ENCODE measurements at places on chromosomes 7 and 10. TPM values are rescaled to one million over a fixed set of nuclear protein-coding genes. Genes with fewer than 3 reads are reported as not detected.

GRCh38 chr7:114922652-114923402 is 933 bp downstream of the MDFIC start:
- peak; percentile 64 for DNase-seq

DNA sequence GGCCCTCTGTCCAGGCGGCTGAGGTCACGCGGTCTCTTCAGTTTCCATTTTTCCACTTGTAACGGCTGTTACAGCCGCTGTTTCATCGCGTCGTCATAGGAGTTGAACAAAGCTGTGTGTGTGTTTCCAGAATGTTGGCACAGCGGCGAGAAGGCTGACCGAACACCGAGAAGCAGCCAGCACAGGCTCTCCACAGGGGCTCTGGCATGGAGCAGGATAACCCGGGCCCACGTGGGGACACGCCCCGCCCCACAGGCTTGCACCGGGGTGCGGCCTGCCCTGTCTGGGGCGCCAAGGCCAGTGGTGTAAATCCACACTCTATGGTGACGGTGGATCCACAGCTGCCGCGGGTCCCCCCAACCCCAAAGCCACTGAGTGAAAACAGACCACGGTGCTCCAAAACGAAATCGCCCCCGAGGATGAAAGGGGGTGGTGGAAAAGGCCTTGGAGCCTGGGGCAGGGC is 448.2 kb downstream of the DNAJB6 start:
- no peak for DNase-seq

GRCh38 chr7:157434701-157435100 is 97.9 kb downstream of the DNAJB6 start:
- DNase-seq, result no peak

VWA2 gene
- not detected for total RNA-seq

SEMA3E gene
- not detected for total RNA-seq

DNA sequence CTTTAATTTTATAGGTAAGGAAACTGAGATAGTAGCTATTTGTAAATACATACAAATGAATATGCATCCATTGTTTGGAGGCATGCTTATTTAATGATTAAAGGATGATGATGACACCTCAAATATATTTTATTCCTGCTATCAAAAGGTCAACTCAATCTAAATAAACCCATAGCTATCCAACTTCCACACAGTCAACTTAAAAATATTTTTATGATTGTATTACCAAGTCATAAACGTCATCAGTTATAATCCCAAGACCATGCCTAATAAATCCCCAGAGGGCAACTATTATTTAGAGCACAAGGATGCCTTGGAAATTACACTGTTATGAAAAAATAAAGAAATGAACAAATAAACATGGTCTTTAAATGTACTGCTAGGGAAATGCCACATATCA is 102.1 kb downstream of the MPP7 start:
- DNase-seq, result no peak

DNA sequence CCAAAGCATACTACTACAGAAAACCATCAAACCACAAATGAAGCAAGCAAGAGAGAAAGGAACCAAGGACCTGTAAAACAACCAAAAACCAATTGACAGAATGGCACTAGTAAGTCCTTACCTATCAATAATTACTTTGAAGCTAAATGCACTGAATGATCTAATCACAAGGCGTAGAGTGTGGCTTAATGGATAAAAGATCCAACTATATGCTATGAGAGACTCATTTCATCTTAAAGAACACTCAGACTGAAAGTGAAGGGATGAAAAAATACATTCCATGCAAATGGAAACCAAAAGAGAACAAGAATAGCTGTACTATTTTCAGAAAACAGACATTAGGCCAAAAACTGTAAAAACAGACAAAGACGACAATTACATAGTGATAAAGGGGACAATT is 70.7 kb downstream of the CRPPA start:
- DNase-seq, result no peak

MINDY4 gene
- 1.3 TPM for total RNA-seq

IDI2 gene
- total RNA-seq, result not detected

DNA sequence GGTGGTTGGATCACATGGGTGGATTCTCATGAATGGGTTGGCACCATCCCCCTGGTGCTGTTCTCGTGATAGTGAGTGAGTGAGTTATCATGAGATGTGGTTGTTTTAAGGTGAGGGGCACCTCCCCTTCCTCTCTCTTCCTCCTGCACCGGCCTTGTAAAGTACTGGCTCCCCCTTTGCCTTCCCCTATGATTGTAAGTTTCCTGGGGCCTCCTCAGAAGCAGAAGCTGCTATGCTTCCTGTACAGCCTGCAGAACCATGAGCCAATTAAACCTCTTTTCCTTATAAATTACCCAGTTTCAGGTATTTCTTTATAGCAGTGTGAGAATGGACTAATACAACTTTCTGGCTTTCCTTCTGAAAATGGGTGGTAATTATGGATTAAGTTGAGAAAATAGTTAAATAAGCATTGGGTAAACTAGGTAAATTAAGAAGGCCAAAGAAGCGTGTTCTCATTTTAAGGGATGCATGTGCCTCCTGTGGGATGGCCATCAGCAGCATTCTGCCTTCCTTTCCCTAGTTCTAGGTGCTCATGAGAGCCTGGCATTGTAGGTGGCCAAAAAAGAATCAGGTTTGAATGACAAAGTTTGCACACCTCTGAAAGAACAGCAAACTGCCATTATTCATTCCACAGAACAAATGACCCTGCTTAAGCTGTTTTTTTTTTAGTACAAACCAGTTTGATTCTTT is 241.4 kb upstream of the CCDC6 start:
- no peak for DNase-seq

DNA sequence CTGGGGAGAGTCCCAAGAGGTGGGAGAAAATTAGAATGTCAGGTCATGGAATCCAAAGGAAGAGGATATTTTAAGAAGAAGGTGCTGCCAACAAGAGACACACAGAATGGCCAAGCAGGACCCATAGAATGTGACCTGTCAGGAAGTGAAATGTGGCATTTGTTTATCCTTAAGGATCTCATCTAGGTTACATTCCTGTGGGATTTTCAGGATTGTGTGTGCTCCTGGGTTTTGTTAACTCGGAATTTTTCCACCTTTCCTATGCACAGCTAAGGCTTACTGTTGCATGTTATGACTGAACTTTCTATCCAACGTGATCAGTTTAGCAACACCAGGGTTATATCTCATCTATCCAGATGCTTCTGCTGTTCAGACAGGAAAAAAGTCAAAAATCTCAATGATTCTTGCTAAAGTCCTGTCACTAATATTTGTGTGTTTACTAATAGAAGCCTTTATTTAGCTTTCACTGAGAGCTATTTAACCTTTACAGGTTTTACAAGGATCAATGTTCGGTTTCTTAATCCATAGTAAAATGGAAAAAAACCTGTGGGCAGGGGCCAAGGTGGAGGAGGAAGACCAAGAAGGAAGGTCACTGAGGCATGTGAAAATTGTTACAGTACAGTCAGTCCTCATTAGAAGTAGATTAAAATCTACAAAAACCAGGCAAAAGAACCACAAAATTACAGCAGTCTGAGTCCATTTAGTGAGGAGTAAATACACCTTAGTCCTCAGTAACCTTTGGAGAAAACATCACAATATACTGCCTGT is 437.8 kb upstream of the NPVF start:
- DNase-seq, result no peak

DNA sequence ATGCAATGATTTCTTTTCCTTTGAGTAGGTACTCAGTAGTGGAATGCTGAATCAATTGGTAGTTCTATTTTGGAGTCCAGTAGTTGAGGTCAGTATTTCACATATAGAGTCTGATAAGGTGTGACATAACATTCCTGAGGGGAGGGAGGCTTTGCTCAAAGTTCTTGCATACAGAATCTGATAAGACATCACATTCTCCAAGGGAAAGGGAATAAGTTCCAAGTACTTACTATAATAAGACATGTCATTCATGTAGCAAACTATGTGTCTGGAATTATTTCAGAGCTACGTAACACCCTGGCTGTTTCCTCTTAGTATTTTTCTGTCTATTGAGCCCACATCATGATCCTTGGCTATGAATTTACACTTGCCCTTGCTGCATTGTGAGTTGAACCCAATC is 74.3 kb upstream of the POM121L12 start:
- DNase-seq, result no peak

LLCFC1 gene
- not detected for total RNA-seq

GRCh38 chr10:127450644-127451043 is 98.5 kb upstream of the NPS start:
- DNase-seq, result no peak

GRCh38 chr7:17058568-17058967 is 176.8 kb upstream of the AGR3 start:
- DNase-seq, result no peak

DNA sequence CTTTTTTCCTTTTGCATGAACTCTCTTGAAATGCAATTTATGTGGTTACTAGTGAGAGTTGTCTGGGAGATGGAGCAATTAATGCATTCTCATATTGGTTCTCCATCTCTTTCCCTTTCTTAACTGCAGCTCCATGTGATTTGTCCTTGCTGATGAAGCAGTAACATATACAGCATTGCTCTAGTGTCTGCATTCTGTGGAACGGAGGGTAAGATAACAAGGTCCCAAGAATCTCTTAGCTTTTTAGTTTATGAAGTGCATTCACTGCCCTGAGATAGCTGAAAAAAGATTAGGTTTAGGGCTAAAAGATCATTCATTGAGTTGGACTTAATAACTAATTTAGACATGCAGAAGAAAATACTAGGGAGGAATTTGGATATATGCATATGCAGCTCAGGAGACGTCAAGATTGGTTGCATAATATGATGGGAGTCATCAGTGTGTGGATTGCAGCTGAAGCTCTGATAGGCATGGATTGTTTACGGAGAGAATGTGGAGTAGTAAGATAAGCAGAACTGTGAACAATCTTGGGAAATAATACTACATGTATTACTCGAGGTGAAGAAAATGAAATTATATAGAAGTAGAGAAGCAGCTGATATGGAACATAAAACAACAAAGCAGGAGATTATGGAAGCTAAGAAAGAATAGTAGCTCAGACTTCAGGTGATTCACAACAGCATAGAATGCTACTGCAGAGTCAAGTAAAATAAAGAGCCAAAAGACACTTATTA is 404.7 kb downstream of the ARL4A start:
- DNase-seq, result no peak

HEPACAM2 gene
- not detected for total RNA-seq

DNA sequence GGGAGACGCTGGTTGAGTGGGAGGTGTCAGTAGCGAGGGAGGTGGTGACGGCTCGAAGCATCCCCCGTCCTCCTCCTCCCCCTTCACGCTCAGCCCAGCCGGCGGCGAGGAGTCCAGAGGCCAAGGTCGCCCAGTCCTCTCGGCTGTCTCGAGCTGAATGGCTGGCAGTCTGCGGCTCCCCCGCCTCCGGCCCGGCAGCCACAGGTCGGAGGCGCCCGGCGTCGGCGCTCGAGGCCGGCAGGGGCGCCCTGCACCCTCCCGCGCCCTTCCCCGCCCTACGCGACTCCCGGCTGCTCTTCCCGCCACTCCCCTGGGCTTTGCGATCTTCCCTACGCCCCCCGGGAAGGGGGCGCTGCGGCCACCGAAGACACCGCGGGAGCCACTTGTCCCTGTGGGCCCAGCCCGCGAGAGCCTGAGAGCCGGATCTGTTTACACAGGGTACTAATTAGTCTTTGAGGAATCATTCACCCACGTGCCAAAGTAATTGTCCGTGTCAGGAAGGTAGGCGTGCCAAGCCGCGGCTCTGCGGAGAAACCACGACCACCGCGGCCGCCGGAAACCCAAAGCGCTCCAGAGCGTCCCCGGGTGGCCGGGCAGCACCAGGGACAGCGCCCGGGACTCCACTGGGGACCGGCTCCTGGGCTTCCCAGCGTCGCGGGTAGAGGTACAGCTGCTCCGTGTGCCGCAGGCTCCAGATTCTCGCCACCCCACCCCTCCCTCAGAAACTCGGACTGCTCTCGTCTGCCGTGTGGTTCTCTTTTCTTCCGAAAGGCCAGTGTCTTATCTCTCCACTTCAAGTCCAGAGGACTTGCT is at the start of gene NXPH1:
NXPH1 (plus strand) TSS at position 133 of the 813 bp plus-strand sequence.
- no peak for DNase-seq

TLX1 gene
- total RNA-seq, result not detected

DNA sequence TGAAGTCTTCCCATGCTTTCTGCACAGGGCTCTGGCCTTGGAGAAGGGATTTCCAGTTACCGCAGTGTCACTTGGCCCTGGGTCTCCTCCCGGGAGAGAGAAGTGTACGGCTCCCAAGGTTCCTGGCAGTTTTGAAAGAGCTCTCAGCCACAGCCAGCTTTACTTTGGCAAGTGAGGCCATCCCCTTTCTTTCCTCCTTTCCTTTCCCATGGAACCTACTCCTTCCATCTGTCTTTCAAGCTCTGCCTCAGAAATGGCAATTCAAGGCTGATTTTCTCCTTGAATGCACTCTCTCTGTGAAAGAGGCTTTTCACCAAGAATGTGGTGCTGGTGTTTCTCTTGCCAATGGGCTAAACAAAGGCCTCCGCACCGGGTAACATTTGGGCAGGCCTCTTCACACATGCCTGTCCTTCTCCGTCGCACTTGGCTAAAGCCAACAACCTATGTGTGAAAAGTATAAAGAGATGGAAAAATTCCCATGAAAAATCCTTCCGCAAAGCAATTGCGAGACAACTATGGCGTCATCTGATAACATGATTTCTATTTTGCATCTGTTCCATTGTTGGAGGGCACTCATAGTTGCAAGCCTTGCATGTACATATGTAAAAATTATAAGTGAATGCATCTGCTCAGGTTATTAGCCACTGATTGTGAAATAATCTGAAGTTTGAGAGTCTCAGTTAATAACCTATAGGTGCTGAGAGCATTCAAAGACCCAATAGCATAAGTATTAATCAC is 125.4 kb downstream of the PFKFB3 start:
- no peak for DNase-seq

GRCh38 chr7:27663989-27664331 is 1.3 kb upstream of the HIBADH start:
- no peak for DNase-seq

VWDE gene
- total RNA-seq, result 1.7 TPM

DNA sequence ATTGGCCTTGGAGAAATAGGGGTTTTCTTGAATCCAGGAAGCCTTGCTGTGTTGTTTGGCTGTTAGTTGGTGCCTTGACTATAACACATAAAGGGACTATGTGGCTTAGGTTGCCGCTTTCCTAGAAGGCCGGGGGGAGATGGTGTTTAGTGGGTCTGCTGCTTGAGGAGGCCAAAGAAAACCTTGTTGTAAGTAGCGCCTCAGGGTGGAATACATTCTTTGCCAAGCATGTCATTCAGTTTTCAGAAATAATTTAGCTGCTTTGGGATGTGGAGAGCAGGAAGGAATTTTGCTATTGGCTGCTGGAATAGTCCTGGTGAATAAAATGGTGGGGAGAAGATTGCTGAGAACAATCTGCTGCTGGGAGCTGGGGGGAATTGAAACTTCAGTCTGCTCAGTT is 132.9 kb upstream of the WNT16 start:
- no peak for DNase-seq

CTAGE8 gene
- 0.25 TPM for total RNA-seq

GRCh38 chr7:37430171-37430570 is 18.5 kb downstream of the ELMO1 start:
- no peak for DNase-seq

- DNase-seq, result no peak
Measured at GRCh38 chr10:21681156-21681555, 147.1 kb downstream of the MLLT10 start.
